Stimulated activated CD8-positive, alpha-beta memory T cell treated with anti-CD3 and anti-CD28 coated beads, Interleukin-4, amount 100 ng/mL, for 1 hour (primary cell): ENCODE measurements at places on chromosomes 7 and 10.

DNA sequence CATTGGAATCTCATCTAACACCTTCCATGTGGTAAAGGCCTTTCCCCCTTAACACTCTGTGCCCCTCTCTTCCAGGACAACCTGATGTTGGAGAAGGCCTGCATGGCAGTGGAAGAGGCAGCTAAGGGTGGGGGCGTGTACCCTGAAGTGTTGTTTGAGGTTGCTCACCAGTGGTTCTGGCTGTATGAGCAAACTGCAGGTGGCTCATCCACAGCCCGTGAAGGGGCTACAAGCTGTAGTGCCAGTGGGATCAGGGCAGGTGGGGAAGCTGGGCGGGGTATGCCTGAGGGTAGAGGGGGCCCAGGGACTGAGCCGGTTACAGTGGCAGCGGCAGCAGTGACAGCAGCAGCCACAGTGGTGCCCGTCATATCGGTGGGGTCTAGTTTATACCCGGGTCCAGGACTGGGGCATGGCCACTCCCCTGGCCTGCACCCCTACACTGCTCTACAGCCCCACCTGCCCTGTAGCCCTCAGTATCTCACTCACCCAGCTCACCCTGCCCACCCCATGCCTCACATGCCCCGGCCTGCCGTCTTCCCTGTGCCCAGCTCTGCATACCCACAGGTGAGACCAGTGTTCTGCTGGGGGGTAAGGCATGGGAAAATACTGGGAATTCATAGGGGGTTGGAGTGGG lies 12.4 kb downstream of the NDST2 start:
- no peak for DNase-seq

GRCh38 chr7:159104188-159104920 lies 40.3 kb downstream of the VIPR2 start:
- no peak for DNase-seq

- no peak for DNase-seq
Observed at GRCh38 chr7:128405471-128406313, 4.1 kb downstream of the IMPDH1 start.

GRCh38 chr7:18778594-18778993 lies 283.0 kb downstream of the HDAC9 start:
- no peak for DNase-seq

GRCh38 chr7:110861163-110861562 lies 229.8 kb upstream of the LRRN3 start:
- no peak for DNase-seq

DNA sequence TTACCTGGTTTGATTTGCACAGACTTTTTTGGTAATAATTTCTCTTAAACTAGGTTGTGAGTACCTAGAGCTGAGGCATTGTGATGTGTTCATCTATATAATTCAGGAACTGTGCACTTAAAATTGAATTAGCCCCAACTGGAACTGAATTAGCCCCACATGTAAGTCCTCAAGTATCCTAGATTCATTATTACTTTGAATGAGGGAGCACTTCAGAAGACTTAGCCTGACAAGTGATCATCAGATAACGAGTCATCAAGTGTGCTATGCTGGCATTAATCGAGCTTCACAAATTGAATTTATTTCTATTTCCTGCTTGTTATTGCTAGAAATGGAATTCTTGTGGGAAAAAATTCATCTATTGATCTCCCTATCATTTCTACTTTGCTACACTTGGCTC lies 323.4 kb upstream of the SEMA3D start:
- DNase-seq: no peak

GRCh38 chr7:33719059-33719581 lies 186.2 kb upstream of the BMPER start:
- no peak for DNase-seq

DNA sequence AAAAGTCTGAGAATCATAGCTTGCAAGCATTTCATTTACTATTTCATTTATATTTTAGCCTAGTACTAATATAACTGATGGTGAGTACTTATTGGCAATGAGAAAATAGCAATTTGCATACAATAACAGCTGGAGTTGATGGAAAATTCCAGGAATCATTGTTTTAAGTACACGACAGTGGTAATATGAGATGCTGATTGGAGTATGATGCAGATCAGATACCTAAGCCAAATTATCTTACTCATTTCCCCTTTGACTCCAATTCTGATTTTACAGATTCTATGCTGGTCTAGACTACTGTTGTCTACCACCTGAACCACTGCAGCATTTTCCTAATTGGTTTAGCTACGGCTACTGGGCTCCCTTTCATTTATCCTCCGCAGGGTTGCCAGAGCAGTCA lies 36.7 kb downstream of the GNG11 start:
- DNase-seq: no peak

DNA sequence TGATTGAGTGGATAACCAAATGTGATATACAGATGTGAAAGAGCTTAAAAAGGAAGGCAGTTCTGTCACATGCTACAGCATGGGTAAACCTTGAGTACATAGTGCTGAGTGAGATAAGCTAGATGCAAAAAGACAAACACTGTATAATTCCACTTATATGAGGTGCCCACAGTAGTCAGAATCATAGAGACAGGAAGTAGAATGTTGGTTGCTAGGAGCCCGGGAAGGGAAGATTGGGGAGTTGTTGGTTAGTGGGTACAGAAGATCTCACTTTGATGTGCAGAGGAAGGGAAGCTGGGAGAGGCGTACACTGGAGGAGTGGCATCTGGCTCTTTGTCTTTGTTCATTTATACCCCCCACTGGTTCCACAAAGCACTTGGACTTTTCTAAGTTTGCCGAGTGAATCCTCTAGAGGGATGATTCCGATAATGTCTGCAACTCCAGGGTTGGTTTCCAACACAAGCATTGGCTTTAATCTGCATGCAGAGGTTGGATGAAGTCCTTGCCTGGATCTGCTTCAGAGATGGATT lies 39.5 kb downstream of the TSPAN14 start:
- no peak for DNase-seq

- DNase-seq: no peak
Observed at GRCh38 chr7:91424371-91424770, 160.1 kb downstream of the FZD1 start.

- no peak for DNase-seq
Observed at GRCh38 chr7:151346470-151346769, 4.8 kb downstream of the NUB1 start.

- DNase-seq: no peak
Observed at GRCh38 chr10:47381103-47381395, 3.0 kb downstream of the ZNF488 start.

DNA sequence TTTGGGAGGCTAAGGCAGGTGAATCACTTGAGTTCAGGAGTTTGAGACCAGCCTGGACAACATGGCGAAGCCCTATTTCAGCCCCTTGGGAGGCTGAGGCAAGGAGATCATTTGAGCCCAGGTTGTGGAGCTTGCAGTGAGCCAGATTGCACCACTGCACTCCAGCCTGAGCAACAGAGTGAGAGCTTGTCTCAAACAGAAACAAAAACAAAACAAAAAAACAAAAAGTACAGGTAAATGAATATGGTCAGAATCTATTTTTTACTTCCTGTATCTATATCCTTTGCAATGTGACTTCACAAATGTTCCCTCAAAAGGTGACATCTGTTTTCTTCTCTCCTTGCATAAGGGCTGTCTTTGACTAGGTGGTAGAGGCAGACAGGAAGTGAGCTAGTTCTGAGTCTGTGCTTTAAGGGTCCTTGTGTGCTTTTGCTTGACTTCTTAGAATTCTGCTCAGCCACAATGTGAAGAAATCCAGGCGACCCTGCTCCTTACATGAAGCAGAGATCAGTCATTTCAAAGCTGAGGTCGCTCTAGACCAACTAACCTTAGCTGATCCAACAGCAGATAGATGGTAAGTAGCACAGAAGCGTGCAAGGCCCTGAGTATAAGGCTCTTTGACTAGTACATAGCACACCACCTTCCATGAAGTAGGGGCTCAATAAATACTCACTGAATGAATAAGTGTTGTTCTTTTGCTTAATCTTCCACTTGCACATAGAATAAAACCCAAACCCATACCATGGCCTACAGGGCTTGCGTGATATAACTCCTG lies 423.2 kb upstream of the PCDH15 start:
- no peak for DNase-seq

DNA sequence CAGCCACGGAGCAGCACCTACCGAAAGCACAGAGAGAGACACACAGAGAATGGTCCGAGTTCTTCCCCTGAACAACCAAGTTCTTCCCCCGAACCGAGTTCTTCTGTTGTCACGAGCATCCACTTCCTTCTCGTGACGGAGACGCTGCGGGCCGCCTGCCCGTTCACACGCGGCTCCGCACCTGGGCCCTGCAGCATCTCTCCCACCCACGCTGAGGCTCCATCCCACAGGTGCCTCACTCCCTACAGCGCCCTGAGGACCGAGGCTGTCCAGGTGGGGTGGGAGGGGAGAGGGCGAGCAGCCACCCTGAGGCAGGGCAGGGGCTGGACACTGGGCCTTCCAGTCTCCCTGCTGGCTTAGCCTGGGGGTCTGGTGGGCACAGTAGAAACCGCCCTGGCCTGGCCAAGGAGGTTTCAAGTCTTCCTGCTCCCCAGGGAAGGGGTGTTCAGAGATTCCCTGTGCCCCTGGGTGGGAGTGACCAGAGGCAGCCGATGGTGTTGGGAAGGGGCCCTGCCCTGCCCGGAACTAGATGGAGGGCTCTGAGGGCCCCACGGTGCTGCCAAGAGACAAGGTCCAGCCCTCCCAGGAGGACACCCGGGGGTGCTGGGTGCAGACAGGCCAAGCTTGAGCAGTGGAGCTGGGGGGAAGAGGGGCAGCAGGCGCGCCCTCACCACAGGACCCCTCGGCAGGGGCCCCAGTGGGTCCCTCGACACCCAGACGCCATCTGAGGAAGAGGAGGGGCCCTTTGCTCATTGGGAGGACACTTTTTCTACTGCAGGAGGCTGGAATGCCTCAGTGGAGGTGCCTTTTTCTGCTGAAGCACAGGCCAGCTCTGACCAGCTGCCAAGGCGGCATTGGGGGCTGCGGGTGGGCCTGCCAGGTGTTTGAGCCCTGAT lies 5.2 kb upstream of the NKX6-2 start:
- DNase-seq: no peak

DNA sequence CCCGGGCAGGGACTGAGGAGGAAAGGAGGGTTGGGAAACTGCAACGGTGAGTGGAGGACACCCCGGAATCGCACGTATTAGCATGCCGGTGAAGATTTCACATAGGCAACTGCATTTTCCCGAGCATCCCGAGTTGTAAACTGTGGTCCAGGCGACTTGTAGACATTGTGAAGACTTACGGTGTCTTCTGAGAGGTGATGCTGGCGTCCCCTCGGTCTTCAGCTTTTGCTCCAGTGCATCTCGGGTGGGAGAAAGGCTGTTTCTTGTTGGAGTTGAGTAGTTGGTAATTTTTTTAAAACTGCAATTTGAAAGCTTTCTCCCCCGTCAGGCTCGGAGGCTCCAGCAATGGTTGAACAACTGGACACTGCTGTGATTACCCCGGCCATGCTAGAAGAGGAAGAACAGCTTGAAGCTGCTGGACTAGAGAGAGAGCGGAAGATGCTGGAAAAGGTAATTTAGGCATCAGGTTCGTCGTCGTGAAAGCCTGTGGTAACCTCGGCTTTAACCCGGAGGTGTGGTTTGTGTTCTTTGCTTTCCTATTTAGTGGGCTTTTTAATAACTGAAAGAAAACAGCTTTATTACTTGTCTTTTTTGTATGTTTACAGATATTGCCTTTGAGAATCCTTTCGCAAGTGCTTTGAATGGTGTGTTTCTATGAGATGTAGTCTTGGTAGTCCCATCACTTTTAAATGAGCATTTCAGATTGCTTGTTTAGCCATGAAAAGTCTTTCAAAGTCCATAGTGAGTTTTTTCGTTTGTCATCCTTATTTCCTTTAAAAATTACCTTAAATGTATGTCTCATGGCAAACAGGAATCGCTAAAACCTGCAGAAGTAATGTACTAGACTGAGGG lies 687 bp downstream of the HELLS start:
- DNase-seq: no peak

DNA sequence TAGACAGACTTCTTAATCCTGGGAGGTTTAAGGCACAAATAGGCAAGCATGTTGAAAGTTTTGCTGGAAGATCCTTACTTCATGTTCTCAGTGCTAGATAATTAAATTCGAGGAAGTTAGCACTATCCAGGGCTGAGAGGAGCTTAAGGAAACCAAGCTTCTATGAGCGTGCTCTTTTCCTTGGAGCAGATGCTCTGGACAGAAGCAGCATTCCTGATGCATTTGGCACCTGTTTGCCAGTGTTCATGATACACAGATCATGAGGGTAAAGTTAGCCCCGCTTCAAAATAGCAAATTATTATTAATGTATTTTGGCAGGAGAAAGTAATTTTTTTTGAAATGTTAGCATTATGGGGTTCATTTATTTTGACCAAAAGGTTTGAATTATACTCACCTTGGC lies 9.4 kb downstream of the HDAC9 start:
- no peak for DNase-seq
